ENCODE measurements at places on chromosomes 1 and 21.
A peak's percentile ranks its signal among the peaks of the same experiment; 100 is the strongest.

DNA sequence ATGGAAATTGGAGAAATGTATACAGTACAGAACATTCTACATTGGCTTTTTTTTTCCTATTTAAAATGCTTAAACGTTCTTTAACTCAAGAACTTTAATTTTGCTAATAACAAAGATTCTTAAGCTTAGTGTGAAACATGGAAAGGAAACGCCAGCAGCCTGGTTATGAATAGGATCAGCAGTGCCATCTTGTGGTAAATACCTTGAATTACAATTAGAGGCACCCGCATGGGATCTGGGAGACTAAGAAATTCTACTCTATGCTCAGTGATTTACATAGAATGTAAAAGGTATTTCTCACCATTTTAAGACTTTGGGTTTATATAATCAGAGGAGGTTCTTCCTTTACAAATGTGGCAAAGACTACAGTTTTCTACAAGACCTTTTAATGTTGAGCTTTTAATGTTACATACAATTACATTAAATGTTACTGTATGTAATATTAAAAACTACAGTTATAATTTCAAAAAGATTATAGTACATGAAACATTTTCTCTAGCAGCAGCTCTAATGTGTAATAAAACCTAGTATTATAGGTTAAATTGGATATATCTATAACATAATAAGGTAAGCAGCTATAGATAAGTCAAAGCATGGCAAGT, 32.1 kb upstream of the APOBEC4 start:
- no peak for DNase-seq

GRCh38 chr1:226862890-226863289, 7.5 kb upstream of the PSEN2 start:
- no peak for DNase-seq

DNA sequence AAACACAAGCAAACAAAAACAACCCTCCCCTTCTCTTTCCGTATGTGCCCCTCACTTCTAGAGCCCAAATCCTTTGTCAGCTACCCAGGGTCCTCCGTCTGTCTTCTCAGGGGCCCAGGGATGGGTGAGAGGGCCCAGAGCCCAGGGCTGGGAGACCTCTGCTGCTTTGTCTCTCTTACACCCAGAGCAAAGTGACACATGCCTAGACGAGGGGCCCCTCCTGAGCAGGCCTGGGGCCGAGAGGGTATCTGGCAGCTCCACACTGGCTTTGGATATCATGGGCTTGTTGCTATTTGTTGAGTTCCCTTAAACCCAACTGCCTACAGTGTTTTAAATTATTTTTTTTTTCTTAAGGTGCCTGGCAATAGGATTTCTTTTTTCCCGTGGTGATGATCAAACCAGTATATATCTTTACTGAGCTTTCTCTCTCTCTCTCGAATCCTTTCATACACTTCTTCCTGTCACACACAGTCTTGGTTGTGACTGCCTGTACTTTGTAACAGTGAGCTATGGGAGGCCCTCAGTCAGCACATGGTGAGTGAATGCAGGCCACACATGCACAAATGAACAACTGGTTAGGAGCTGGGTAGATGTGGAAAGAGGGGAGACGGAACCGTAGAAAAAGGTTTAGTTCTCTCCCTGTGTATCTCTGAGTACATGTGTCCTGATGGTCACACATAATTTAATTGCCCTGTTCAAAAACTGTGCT, 14.5 kb downstream of the RASSF5 start:
- no peak for DNase-seq

GRCh38 chr1:25068829-25069228, 138.8 kb upstream of the RUNX3 start:
- DNase-seq = no peak

DNA sequence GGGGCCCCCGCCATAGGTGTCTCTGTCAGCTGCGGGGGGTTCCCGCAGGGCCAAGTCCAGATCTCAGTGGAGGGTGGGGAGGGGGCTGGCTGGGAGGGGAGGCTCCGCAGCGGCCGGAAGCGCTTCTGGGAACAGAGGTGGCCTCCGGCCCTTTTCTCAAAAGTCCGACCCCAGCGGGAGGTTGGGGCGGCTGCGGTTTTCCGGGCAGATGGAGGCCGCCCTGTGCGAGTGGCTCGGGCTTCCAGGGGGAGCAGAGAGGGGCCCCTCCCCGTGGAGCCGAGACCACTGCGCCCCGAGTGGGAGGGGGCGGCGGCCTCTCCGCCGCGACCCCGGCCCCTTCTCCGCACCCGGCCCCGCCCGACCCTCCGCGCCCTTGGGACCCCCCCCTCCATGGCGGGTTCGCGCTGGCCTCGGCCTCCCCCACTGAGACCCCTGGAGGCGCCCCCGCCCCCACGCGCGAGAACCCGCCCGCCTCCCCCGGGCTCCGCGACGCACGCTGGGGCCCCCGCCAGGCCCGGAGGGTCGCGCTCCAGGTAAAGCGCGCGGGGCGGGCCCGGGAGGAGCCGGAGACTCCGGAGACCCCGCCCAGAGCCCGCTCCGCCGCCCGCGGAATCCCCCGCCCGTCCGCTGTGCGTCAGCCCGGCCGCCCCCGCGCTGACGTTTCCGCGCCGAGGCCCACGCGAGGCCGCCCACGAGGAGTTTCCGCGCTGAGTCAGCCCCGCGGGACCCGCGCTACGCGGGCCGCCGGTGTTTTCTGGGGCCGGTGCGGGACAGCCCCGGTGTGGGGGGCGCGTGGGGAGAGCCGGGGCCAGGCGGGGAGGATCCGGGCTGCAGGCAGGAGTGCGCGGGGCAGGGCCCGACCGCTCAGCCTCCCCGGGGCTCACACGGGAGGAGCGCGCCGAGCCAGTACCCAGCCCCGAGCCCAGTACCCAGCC, 5.2 kb downstream of the TNFRSF18 start:
- peak; percentile 69 for DNase-seq

GRCh38 chr1:170530972-170531757, 801 bp upstream of the GORAB start:
- DNase-seq = no peak

GRCh38 chr1:201557572-201557958, 18.6 kb downstream of the NAV1 start:
- no peak for DNase-seq

DNA sequence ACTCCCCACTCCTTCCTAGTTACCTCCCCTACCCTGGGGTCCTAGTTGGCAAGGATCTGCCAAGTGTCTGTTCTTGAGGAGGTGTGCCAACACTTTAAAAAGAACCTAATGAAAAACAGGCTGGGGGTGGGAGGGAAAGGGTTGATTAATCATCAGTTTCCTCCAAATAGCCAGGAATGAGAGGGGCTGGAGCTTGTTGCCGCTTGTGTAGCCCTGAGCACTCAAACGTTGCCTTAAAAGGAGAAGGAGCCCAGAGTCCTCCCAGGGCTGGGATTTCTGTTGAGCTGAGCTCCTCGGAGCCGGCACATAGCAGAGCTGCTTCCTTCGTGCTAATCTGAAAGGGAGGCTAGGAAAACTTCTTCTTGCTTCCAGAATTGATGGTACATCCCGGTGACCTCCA, 15.9 kb downstream of the SHISA4 start:
- DNase-seq = no peak

DNA sequence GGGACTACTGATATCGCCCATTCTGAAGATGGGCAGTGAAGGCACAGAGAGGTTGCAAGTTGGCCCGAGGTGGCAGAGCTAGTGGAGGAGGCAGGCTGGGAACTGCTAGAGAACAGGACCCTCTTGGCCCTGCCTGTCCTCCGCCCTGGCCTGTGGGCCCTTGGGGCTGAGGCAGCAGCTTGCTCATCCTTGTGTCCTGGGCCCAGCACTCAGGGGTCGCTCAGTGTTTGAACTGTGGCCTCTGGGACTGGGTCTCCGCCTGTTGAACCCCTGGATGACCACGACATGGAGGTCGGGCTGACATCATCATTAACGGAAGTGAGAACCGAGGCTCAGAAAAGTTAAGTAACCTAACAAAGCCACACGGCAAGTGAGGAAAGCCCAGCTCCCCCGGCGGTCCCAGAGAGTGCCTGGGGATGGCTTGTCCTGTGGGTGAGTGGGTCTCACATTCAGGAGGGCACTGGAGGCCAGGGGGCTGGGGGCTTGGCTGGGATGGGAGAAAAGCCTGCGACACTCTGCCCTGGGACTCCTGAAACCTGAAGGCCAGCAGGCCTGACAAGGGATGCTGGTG, 23.0 kb upstream of the DDOST start:
- no peak for DNase-seq

DNA sequence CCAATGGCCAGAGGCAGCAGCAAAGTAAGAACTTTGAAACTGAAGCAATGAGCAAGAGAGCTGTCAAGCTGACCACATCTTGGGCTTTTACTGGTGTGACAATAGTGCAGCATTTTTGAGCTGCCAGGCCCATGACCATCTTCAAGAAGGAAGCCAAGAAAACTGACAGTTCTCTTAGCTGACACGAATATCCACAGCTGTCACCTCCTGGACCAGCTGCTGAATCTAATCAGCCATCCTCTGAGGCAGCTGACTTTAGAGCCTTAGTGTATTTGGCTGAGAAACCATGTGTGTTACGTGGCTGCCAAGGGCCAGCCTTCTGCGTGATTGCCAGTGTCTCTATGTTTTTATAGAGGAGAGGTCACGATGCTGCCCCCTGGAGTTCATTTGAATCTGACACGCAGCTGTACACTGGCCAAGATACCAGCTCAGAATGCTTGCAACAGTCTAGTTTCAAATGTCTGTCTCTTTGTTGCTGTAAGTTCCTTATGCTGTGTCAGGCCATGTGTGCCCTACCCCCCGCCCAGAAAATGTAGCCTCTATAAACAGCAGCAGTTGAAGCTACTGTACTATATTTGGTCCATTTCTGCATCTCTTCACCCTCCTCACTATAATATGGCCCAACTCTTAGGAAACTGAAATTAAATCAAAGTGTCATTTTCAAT, 39.7 kb downstream of the PALMD start:
- no peak for DNase-seq
